Activated CD8-positive, alpha-beta memory T cell treated with anti-CD3 and anti-CD28 coated beads for 48 hours (primary cell): ENCODE measurements at places on chromosomes 1 and 21.

- no peak for DNase-seq
These were observed 136.6 kb upstream of the HMGB4 start for GRCh38 chr1:33727310-33727709.

DNA sequence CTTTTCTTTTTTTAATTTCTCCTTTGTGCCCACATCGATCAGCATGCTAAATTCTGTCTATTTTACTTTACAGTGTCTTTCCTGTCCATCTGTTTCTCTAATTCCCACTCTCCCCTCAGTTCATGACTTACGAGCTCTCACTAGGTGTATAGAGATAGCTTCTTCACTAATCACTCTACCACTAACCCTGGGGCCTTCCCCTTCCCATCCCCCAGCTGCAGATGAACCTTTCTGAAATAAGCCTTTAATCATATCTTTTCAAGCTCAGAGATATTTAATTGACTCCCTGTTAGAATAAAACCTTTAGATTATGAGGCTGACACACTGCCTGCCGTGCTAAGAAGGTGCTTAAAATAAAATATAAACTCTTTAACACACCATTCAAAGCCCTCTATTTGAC is 66.3 kb upstream of the BMP8A start:
- no peak for DNase-seq

GRCh38 chr1:48556186-48556850 is 84.3 kb upstream of the SPATA6 start:
- no peak for DNase-seq

GRCh38 chr1:200053646-200054045 is 26.1 kb downstream of the NR5A2 start:
- DNase-seq, result no peak

GRCh38 chr21:39599191-39599970 is 13.4 kb upstream of the B3GALT5 start:
- no peak for DNase-seq

DNA sequence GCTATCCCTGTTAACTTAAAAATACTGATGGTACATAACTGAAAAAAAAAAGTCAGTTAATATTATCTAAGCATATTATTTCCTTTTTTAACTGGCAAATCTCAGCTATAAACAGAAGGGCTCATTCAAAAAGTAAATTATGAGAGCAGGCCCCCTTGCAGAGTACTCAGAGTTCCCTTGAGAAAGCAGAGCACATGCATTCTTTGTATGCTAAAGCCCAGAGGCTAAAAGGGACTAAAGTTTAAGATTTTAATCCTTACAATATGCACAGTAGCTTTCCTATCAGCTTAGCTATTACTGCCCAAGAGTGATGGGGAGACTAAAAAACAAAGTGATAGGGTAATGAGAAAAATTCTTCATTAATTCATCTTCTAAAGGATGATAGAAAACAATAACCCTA is 18.5 kb downstream of the SLC16A1 start:
- DNase-seq, result no peak

DNA sequence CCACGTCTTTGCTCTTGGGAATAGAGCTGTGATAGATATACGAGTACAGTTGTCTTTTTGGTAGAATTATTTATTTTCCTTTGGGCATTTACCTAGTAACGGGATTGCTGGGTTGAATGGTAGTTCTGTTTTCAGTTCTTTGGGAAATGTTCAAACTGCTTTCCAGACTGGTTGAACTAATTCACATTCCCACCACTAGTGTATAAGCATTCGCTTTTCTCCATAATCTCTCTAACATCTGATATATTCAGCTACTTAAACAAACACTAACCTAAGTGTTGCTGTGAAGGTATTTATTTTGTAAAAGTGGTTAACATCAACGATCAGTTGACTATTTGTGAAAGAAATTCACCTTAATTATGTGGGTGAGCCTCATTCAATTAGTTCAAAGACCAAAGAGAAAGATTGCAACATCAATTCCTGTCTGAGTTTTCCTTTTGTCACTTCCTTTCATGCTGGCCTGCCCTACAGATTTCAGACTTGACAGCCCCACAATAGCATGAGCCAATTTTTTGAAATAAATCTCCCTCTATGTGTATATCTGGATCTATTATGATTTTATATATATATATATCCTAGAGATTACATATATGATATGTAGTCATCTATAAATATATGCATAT is 26.7 kb upstream of the DUSP10 start:
- DNase-seq, result no peak

- no peak for DNase-seq
These were observed 50.9 kb downstream of the KCTD3 start for GRCh38 chr1:215617979-215618378.

DNA sequence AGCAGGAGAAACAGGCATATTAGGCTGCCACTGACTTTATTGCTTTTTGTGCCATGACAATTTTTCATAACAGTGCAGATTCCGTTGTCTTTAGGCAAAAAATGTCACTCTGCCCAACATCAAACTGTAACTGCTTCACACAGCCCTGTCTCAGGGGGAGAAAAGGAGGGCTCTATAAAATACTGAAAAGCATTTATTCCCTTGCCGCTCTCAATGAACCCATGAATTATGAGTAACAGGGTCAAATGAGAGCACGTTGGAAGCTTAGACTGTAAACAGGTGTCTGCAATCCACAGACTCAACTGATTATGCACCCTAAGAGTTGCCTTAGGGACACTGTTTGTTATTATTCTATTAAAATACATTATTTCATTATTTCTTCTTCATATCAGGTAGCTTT is 292.1 kb upstream of the FMN2 start:
- no peak for DNase-seq

DNA sequence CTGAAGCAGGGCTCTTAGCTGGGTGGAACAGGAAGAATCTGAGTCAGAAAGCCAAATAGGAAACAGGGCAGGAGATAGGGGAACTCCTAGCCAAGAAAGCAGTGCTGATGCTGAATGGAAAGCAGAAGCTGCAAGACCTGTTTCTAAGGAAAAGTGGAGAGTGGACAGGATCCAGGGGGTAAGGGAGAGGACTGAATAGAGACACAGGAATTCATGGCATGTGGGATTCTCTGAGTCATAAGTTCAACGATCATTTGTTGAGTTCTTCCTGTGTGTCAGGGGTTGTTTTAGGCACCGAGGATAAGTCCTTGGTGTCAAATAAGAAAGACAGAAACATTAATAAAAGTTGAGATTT is 153.8 kb upstream of the FGGY start:
- DNase-seq, result no peak

- no peak for DNase-seq
These were observed 34.8 kb downstream of the SLC35D1 start for GRCh38 chr1:67019121-67019520.

DNA sequence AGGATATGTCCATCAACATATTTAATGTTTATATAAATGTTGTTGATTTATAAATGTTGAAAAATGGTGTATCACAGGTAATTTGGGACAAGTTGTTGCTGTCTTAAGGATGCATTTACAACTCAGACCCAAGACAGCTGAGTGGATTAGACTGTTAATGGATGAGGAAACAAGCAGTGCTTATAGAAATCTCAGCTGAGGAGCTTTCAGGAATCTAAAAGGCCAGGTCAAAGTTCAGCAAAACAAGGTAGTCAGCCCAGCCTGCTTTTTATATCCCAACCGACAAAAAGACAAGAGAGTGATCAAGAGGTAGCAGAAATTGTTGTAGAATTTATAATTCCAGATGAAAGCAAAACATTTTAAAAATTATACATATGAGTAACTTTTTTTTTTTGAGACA is 16.6 kb upstream of the USP1 start:
- DNase-seq, result no peak

DNA sequence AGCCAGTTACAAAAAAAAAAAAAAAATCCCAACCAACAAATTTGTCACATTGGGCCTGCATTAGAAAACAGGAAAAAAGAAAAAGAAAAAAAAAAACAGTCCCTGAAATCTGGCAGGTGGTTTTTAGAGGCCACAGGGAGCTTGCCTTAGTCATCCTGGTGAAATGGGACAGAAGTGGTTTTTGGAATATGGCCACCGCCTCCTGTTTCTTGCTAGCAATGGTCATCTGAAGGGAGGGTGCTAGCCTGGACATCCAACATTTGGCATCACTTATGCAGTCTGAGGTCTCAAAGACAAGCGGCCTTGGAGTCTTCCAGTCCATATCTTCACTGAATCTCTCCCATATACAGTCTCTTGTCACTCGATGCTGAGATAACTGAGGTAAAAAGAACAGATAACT is 20.1 kb upstream of the NKAIN1 start:
- no peak for DNase-seq

GRCh38 chr1:244863491-244864252 is 671 bp downstream of the HNRNPU start:
- DNase-seq, result peak; percentile 26

- DNase-seq, result no peak
These were observed 61.2 kb upstream of the CCDC190 start for GRCh38 chr1:162922201-162922600.

- no peak for DNase-seq
These were observed 18.9 kb upstream of the MCOLN2 start for GRCh38 chr1:85015826-85016225.

GRCh38 chr21:42467140-42467983 is 28.7 kb downstream of the RSPH1 start:
- DNase-seq, result no peak

DNA sequence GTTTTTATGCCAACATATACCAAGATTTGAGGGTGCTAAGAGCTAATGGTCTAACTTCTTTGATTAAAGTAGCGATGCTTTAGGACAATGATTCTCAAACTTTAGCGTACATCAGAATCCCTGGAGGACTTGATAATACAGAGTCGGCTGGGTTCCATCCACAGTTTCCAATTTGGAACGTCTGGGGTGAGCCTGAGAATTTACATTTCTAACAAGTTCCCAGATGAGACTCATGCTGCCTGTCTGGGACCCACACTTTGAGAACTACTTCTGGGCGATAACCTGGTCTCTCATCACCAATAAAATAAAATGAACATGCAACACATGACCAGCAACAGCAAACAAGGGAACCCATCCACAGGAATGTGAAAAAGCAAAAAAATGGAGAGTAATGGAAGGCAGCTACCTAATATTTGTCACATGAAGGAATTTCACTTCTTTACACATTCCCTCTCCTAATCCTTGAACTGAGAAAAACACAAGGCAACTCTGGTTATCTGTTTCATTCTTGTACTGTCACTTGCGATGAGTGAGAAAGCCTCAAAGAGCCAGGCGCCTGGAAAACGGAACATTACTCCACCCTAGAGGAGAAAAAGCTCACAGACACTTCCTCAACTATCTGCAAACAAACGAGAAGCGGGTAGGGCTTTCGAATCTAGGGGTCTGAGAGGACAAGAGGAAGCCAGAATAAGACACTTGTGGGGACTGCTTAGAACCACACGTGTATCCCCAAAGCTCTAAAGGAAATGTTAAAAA is 14.0 kb downstream of the HSF2BP start:
- DNase-seq, result no peak

DNA sequence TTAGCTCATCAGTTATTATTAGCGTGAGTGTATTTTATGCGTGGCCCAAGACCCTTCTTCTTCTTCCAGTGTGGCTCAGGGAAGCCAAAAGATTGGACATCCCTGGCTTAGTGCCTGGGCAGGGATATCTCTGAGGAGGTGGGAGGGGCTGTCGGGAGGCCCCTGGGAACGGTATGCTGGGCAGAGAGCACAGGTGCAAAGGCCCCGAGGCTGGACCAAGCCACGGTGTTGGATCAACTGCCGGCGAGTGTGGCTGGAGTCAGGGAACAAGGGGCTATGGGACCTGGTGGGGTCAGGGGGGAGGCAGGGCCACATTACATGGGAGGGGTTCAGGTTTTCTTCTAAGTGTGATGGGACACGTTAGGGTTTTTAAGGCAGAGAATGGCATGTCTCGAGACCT is 62.7 kb downstream of the FHAD1 start:
- no peak for DNase-seq

GRCh38 chr1:226643177-226643576 is 94.6 kb downstream of the STUM start:
- no peak for DNase-seq

DNA sequence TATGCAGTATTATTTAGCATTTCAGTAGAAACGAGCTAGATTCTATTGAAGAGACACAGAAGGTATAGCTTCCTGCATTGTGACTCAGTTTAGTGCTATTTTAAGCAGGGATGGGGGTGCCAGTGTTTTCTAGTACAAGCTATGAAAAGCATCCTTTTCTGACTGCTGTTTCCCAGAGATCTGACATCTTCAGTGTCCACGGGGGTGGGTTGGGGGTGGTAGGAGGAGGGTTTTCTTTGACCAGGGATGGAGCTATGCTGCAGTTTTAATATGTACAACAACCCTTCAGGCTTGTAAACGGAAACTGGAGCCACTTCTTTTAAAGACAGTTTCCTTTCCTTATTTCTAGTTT is 2.7 kb upstream of the NEGR1 start:
- no peak for DNase-seq

- DNase-seq, result no peak
These were observed 123.7 kb downstream of the DAB1 start for GRCh38 chr1:57300186-57300585.

- no peak for DNase-seq
These were observed 5.4 kb upstream of the SPTA1 start for GRCh38 chr1:158691907-158692306.

DNA sequence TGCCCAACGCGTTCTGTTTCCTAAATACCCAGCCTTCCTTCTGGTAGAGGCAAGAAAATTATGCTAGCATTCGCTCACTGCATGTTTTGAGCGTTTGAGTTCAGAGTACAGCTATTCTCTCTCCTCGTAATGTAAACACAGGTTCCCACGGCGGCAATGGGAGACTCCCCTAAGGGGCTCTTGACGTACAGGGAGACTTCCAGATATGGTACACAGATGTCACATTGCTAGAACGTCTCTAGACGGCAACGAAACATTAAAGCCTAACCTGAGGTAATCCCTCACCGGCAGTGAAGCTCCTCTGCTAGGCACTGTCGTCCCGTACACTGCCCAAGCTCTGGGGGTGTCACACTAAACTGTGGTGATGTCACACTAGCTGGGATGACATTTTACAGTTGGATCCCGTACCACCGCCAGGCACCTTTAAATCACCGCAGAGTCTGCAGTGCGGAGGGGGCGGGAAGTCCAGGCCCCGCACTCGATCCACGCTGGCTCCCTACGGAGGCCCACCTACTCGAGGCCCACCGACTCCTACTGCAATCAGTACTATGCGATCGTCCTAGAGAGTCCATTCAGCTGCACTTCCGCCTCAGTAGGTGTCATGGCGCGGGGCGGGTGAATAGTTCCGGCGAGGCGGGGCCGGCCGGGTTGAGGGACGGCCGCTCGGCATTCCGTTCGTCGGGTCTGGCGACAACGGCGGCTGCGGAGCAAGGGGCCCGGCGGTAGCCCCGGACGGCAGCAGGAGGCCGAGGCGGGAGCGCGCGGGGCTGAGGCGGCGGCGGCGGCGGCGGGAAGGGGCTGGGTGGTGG is at the start of gene HIPK1:
TSS of gene HIPK1 (plus strand) at position 384 of the 809 bp plus-strand sequence.
- DNase-seq, result peak; percentile 79
